KBM-7 (cell line): ENCODE measurements at places on chromosomes 1 and 21.

DNA sequence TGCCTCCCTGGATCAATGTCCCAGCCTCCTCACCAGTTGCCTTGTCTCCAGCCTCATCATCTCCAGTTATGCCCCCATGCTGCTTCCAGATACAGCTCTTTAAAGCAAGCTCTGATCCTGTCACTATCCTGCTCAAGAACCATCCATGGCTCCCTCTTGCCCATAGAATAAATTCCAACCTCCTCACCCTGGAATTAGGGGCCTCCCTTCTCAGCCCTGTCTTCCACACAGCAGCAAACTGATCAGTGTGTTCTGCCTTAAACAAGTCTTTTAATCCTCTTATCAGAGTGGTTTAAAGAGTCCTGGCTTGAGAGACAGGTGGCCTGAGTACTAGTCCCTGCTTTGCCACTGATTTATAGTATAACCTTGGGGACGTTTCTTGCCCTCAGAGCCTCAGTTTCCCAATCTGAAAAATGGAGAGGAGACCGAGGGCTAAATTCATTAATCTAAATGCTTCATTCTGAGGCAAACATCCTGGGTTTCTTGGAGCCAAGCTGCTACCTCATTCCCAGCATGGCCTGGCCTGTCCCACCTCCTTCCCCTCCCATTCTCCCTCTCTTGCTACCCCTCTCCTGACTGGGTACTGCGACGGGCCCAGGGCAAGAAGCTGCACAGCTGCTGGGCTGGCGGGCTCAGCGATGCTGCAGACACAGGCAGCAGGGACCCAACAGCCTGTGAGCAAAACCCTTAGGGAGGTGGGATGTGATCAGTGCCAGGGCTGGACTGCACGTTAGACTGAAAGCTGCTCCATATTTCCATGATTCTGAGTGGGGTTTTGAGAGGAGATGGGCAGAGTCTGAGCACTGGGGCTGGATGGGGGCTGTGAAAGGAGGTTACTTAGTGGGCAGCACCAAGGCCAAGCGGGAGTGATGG, 221.4 kb downstream of the PTPRU start:
- no peak for DNase-seq

- no peak for DNase-seq
Measured at GRCh38 chr1:222877854-222878253, 63.0 kb downstream of the DISP1 start.

- DNase-seq, result no peak
Measured at GRCh38 chr1:153680120-153680403, 1.6 kb downstream of the NPR1 start.

DNA sequence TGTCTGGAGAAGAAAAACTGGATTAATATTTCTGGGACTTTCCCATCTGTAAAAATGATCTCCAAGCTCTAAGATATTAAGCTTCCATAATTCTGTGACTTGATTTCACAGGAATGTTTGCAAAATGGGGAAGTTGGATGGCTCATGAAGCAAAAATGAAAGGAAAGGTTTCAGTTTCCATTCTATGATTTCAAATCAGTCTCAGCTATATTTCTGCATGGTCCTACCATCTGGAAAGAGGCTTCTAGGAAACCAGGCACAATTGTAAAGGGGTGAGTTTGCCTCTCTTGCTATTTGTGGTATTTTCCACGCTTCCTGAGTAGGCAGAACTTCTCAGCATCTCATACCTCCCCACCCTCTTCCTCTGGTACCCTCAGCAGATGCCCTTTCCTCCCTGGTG, 22.4 kb upstream of the ACTN2 start:
- DNase-seq, result no peak

- no peak for DNase-seq
Measured at GRCh38 chr1:210674151-210674550, 345.4 kb downstream of the HHAT start.

- DNase-seq, result no peak
Measured at GRCh38 chr1:64176659-64177058, 26.8 kb upstream of the UBE2U start.
